Stimulated activated CD8-positive, alpha-beta memory T cell treated with anti-CD3 and anti-CD28 coated beads, Interleukin-2, amount 100 ng/mL, for 48 hours (primary cell): ENCODE measurements at places on chromosomes 7 and 10.

GRCh38 chr7:116786791-116787443 is 75.5 kb upstream of the CAPZA2 start:
- no peak for DNase-seq

GRCh38 chr10:85532773-85533172 is 833.8 kb downstream of the GRID1 start:
- DNase-seq = no peak

GRCh38 chr7:87159538-87159937 is 7.3 kb downstream of the DMTF1 start:
- no peak for DNase-seq

- no peak for DNase-seq
These were observed 12.8 kb downstream of the MDFIC start for GRCh38 chr7:114934713-114935112.

DNA sequence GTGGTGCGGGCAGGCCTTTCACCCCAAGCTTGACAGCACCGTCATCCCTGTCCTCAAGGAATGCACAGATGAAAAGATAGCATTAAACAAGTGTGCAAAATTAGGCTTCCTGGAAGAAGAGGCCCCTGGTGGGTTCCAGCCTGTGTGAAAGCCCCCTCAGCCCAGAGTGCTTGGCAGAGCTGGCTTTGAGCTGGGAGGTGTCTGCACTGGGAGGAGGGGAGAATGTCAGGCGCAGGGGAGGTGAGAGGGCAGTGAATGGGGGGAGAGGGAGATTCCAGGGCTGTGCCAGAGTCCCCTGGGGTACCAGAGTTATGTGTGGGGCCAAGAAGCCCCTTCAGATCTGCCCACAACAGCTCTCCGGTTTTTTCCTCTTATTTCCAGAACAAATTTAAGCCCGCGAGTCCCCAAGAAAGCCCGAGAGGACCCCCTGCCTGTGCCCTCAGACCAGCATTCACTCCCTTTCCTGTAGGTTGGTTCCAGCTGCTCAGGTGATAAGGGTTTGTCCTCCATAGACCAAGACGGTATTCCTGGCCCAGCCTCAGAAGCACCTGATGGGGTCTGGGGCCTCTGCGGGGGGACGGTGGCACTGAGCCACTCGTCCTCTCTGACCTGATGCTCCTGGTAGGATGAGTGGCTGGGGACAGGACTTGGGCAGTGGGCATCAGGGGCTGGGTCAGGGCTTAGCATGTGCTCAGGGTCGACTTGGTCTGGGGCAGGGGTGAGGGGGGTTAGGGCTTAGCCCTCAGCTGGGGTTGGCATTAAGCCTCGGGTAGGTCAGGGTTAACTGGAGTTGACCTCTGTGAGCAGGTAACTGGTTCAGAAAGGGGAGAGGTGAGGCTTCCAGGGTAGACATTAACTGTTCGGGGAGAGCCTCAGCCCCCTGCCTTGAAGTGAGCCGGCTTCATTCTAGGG is 43.4 kb downstream of the ADCYAP1R1 start:
- DNase-seq = no peak

DNA sequence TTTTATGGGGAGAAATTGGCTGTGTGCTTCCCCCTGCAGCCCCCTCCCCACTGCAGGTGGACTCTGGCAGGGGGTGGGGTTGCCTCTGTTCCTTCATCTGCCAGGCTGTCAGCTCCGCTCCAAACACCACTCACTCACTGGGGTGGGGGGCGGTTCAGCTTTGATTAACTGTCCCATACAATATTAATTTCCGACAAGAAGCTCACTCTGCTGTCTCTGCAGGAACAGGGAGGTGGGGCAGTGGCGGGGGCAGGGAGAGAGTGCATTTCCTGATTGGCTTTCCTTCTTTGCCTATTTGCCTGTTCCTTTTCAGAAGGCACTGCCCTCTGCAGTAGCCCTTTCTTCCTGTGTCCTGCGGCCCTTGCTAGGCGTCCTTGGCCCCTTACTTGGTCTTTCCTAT is 500.8 kb downstream of the PLXNA4 start:
- no peak for DNase-seq
